ENCODE measurements at places on chromosomes 13 and 19.

DNA sequence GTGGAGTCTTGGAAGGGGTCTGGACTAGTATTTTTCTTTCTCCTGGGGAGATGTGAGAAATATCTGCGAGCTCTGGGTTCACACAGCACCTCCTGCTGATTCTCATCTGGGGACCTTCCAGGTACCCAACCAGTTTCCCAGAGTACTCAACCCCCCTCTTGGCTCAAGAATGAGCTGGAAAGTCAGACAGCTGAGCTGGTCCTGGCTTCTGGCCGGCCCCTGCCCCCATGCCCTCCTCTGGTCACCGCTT is 2.2 kb upstream of the PDE4A start:
- DNase-seq: no peak

- DNase-seq: peak; percentile 78
These were observed 852.7 kb upstream of the KLHL1 start for GRCh38 chr13:70960841-70961443.

DNA sequence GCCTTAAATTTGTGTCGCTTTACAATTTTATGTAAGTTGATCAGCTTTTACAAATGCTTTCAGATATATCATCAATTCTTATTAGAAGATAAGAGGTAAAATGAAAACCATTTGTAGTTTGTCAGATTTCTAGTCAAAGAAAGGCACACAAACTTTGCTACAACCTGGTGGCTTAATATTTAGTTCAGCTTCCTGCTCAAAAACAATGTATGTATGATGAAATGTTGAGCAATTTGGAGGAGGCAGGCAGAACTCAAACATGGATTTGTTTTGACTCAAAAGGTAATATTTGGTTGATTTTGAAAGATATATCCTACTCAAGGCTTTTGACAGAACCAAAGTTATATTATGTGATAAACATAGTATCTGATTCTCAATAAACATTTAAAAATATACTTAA is 24.2 kb downstream of the NEK5 start:
- no peak for DNase-seq

- DNase-seq: no peak
These were observed 60.1 kb downstream of the DCT start for GRCh38 chr13:94419304-94419924.

- DNase-seq: no peak
These were observed 7.7 kb upstream of the LRG1 start for GRCh38 chr19:4547303-4548237.

DNA sequence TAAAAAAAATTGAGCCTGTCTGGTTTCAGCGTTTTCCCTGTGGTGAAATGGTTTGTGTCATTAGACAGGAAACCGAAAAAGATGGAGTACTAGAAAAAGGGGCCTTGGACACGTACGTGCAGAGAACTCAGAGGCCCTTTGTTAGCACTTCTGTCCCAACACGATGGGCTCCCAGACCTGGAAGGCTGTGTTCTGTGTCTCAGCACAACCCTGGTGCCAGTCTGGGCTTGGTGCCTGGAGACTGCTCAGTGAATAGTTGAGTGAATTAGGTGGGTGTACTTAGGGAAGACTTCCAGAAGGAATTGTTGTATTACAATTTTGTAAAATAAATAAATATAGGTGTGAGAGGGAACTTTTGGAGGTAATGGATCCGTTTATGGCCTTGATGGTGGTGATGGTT is 8.7 kb downstream of the ZNF71 start:
- no peak for DNase-seq

GRCh38 chr13:103373916-103374315 is 307.7 kb upstream of the SLC10A2 start:
- no peak for DNase-seq

- DNase-seq: no peak
These were observed 649 bp downstream of the UQCRFS1 start for GRCh38 chr19:29212356-29212647.

GRCh38 chr19:37718304-37718703 is 1.3 kb downstream of the ZNF607 start:
- DNase-seq: peak; percentile 1

GRCh38 chr19:14056069-14056666 is 5.7 kb downstream of the PALM3 start:
- no peak for DNase-seq

- DNase-seq: peak; percentile 78
These were observed 868 bp upstream of the EGLN2 start for GRCh38 chr19:40797963-40798682.

- DNase-seq: no peak
These were observed 40.8 kb downstream of the UNC13A start for GRCh38 chr19:17647071-17648020.

- DNase-seq: no peak
These were observed 1863.5 kb upstream of the PCDH20 start for GRCh38 chr13:63279136-63279535.

- DNase-seq: no peak
These were observed 8.0 kb upstream of the SAE1 start for GRCh38 chr19:47122359-47123335.

GRCh38 chr13:39840201-39840600 is 184.7 kb downstream of the COG6 start:
- DNase-seq: no peak

DNA sequence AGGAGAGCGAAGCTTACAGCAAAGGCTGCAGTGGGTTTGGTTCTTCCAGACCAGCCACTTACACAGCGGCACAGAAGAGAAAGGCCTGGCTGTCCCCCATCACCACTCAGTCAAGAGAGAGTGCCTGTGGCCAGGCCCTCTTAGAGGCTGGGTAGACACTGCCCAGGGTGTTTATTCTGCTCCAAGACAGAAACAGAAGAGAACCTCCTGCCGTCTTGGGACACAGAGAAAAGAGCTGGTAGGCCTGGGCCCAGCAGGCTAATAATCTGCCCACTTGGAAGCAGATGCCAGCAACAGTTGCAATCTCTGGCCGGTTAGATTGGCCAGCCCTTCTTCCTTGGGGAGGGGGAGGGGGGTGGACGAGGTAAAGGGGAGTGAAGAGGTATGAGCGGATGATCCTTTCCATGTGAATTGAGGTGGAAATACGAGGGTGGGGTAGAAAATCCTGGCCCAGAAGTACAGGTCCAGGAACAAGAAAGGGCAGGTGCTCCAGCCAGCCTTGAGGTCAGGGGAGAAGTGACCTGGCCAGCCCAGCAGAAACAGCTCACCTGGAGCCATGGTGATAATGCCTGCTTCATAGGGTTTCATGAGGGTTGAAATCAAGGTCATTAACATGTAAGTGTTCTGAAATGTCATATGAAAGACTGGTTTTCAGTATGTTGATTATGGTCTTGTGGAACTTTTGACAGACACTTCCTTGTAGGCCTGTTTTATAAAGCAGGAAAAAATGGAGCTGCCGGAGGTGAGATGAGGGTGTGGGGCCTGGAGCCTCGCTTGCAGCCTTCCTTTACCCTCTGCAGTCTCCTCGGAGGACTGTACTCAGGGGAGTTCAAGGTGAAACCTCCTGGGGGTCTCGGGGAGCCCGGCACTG is 116.9 kb downstream of the SIPA1L3 start:
- DNase-seq: no peak

DNA sequence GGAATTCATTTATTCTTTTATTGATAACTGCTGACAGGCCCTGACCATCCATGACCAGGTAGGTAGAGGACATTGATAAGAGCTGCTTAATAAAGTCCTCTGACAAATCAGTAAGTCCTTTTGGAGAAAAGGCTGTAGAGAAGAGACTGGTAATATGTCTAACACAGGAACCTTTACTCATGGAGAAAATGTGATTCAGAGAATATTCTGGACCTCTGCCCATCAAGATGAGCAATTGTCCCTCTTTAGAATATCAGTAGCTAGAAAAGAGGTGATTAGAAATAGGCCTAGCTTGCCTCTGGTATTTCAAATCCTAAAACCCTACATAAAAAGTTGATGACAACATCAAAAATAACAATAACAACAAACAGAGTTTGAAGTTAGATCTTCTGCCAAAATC is 642.3 kb downstream of the TBC1D4 start:
- no peak for DNase-seq

- DNase-seq: no peak
These were observed 3.2 kb upstream of the TMEM190 start for GRCh38 chr19:55373306-55373992.

- peak; percentile 71 for DNase-seq
These were observed 73.1 kb downstream of the TNFSF13B start for GRCh38 chr13:108342369-108343289.

- no peak for DNase-seq
These were observed 44.5 kb upstream of the SPACA7 start for GRCh38 chr13:112331675-112332074.

DNA sequence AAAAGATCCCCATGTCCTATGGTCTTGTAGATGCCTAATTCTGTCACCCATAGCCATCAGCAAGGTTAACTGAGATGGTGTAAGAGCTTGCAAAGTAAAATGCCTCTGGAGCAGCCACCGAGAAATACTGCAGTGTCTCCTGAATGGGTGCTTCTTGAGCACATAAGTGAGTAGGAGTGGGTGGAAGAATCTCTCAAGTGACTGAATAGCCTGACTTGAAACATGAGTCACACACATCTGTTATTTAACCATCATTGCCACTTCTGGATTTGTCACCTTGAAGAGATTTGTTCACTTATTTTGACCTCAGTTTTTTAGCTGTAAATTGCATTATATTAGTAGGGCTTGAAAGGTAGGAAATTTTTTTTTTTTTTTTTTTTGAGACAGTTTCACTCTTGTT is 2.3 kb downstream of the ZNF714 start:
- DNase-seq: no peak

DNA sequence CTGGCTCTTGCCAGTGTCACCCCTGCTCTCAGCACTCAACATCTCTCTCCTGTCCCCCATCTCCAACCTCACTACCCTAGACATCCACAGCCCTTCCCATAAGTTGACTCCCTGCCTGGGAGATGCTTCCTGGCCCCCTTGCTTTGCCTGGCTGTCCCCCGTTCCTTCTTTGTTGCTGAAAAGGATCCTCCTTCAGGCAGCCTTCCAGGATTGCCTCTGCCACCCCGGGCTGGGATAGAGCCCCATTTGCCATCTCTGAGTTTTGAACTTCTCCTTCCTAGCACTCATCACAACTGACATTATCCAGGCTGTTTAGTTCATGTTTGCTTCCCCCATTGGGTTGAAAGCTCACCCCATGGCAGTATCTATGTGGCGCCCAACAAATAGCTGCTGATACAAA is 20.0 kb downstream of the CPAMD8 start:
- DNase-seq: no peak

DNA sequence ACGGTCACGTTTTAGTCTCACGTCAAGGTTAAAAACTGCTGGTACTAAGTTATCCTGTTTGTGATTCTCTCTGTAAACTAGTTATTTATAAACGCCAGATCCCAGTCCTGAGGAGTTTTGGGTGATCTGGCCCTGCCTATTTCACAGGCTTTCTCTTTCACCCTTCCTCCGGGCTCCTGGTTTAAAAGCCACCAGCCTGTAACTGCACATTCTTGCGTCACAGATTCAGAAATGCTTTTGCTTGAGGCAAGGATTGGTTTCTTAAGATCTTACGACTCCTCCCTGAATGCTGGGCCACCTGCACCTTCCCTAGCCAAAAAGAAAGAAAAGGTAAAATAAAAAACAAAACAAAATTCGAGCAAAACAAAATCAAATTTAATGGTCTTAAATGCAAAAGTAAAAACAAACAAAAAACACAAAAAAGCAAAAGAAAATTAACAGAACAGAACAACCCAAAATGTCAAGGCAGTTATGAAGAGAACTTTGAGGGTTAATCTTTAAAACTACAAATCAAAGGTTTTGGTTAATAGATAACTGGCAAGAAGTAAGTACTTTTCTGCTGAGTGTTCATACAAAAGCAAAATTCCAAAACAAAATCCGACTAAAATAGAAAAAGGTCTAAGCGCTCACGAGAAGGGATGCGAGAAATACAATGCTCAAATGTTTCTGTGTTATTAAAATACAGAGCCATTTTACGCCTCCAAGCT is 18.6 kb upstream of the TIMM44 start:
- no peak for DNase-seq

- DNase-seq: peak; percentile 37
These were observed 4.5 kb upstream of the RAB3A start for GRCh38 chr19:18208098-18208951.

DNA sequence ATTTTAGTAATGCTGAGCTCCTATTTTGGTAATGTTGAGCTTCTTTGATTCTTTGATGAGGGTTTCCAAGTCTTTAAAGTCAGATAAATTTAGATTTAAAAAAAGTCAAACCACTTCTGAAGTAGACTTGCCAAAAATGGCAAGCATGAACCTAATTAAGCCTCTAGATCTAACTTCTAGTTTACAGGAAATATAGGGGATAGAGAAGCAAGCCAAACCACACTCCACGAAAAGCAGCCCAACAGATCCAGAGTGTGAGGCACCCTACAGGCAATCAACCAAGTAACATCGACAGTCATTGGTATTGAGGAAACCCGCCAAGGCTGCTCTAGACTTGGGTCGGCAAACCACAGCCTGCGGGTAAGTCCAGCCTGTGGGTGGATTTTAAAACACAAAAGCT is 3.7 kb downstream of the GGACT start:
- DNase-seq: no peak

GRCh38 chr13:110780422-110780821 is 66.9 kb downstream of the ING1 start:
- no peak for DNase-seq

- DNase-seq: no peak
These were observed 5.2 kb downstream of the LRRC4B start for GRCh38 chr19:50562996-50563395.

DNA sequence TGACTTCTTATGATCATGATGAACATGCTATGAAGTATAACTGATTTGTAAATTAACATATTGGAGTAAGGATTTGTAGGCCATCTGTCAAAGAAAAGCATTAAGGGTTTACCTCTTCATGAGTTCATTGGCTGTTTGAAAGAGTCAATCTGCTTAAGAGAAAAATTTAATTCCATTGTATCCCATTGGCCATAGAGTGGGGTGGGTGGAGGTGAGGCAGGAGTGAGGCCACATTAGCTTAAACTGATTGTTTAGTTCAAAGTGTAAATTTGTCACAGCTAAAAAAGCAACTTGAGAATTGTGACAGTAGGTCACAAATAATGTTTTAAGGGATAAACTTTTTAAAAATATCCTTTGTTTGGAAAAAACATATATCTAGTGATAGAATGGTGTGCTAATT is 11.4 kb downstream of the GPR180 start:
- DNase-seq: no peak

- DNase-seq: no peak
These were observed 5.8 kb upstream of the CEACAM21 start for GRCh38 chr19:41570179-41570578.

DNA sequence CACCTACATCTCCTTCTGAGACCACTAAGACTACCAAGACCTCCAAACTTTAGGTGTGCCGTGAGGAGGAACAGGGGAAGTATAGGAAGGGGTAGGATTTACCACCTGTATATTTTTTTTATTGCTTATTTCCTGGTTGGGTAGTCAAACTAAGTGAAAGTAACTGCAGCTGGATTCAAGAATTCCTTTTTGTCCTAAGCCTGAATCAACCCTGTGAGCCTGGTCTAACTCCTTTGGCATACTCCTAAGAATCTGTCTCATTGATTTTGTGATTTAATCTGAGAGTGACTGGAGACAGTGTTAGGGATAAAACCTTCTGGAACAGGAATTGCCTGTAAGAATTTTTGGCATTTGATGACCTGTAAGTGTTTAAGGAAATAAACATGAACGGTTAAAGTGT is 523.5 kb upstream of the MIR17HG start:
- DNase-seq: no peak

Measured in eye (tissue), 1 donor.